Neural crest cell (in vitro differentiated cells): ENCODE measurements at places on chromosomes 1 and 21. TPM values are rescaled to one million over a fixed set of nuclear protein-coding genes. Genes with fewer than 3 reads are reported as not detected.

DNA sequence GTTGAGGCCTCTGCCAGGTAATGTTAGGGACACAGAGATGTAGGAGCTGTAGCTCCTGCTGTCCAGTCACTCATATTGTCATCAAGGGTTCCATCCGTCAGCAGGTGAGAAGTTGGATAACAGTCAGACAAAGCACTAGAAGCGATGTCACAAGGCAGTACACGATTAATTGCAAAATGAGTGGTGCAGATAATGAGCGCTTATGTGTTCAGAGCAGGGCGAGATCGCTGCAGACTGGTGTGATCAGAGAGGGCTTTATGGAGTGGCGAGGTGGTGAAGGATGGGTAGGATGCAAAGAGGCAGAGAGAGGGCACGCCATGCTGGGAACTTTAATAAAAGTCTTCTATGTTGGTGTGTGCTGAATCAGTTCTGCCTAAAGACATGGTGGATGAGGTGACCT, 8.8 kb downstream of the TMCC2 start:
- no peak for DNase-seq

- DNase-seq: no peak
Observed at GRCh38 chr1:236888903-236889302, 93.8 kb downstream of the MTR start.

GRCh38 chr1:211738691-211739301, 63.4 kb upstream of the NEK2 start:
- DNase-seq: no peak

The PCAT6 gene
- total RNA-seq: 4.5 and 5.7 TPM in 2 replicates

- no peak for DNase-seq
Observed at GRCh38 chr1:91710261-91710660, 175.7 kb downstream of the TGFBR3 start.

- no peak for DNase-seq
Observed at GRCh38 chr1:208641579-208642280, 397.5 kb upstream of the PLXNA2 start.

DNA sequence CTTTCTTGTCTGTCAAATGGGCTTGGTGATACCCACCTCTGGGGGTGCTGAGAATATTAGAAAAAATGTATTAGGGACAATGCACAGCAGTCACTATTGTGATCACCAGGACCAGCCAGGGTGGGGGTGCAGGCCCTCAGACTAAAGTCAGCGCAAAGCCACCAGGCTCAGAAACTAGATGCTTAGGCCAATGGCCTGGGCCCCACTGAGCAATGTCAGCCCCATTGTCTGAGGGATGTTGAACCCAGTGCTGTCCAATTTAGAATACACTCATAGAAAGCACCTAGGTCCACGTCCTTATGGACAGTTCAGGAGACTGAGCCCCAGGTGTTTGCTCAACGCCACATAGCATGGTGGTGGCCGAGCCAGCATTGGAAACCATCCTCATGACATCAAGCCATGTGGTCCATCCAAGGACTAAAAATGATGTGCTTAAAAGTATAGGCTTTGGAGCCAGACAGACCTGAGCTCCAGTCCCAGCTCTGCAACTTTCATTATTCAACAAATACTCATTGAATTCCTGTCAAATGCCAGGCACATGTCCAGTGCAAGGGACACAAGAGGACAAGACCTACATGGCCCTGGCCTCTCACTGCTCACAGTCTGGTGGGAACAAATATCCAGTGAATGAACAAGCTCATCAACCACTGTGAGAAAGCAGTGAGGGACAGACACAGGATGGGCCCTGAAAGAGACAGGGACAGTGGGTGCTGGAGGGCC, 273.8 kb downstream of the MATN1 start:
- DNase-seq: no peak

DNA sequence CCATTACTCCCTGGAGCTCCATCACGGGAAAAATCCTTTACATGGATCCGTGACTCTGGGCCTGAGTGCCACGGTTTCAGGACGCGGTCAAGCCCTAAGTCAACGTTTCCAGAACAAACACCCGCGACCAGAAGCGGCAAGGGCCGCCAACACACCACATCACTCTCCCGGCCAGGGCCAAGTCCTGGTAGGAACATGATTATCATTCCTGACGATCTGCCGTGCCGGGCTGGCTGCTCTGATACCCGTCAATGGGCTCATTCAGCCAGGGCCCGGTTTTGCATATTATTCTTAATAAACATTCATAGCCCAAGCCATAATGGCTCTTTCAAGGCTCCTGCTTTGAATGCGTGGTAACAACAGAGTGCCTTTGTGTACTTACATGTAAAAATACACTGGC, 44.6 kb upstream of the SIM2 start:
- DNase-seq: peak; percentile 19
